Suppressor macrophage (primary cell): ENCODE measurements at places on chromosomes 5 and 9.

- DNase-seq = no peak
Observed at GRCh38 chr9:136305804-136306203, 1.9 kb upstream of the CCDC187 start.

GRCh38 chr9:8251566-8251965 lies 452.0 kb upstream of the DMAC1 start:
- DNase-seq = no peak

DNA sequence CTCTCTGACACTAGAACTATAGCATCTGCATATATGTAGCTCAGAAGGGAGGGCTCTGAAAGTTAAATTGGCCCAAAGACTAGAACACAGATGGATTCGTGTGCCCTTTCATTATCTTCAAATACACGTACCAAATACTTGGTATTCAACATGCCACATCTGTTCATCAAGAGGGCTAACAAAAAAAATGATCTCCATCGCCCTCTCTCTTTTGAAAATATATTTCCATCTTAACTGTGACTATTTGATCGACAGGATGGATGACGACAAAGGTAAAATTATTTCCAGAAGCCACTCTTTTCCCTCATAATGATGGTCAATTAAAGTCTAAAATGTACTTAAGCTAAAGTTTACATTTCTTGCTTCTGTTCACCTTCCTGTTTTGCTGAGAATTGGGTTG lies 77.0 kb downstream of the SEMA6A start:
- DNase-seq = no peak

DNA sequence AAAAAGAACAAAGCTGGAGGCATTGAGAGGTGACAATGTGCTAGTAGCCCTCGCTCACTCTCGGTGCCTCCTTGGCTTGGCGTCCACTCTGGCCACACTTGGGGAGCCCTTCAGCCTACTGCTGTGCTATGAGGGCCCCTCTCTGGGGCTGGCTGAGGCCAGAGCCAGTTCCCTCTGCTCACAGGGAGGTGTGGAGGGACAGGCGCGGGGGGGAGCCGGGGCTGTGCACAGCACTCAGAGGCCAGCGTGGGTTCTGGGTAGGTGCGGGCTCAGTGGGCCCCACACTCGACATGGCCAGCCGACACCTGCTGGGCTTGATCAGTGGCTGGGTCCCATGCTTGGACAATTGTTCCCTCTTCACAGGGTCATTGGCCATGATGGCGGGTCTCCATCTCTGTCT lies 202.5 kb upstream of the GRAMD2B start:
- DNase-seq = no peak

DNA sequence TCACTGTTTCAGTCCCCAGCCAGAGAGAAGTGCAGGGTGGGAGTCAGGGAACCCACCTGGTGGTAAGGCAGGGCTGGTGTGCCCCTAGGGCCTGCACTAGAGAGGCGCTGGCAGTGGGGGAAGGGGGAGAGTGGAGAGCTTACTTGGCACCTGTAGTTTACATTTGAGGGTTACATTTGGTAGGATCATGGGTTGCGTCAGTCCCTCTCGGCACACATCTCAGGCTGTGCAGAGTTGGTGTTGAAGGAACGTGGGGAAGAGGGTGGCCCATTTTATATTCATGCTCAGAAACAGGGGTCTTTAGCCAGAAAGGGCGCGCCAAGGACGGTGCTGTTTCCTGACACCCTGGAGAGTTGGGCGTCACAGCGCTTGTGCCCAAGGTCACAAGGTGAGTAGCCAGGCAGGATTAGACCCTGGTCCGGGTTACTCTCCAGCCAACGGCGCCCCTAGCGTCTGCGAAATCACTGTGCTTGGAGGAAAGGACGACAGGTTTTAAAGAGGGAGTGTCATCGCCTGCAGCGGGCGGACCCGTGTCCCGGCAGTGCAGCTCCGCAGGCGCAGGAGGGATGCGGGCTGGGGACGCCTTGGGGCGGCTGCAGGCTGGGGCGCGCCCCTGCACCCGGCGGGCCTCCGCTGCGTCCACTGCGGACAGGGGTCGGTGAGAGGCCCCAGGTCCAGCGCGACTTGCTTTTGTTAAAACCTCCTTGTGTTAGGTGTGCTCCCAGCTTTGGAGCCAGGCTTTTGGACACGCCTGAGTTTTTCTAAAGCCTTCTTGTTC lies 272.6 kb downstream of the FANCC start:
- DNase-seq = no peak
